Osteocyte (in vitro differentiated cells): ENCODE measurements at places on chromosomes 13 and 19. TPM values are rescaled to one million over a fixed set of nuclear protein-coding genes. Genes with fewer than 3 reads are reported as not detected.

The TSSK6 gene
- 1.7 and 2.0 TPM in 2 replicates for total RNA-seq

The LILRB4 gene
- total RNA-seq: not detected in 2 replicates

The BBC3 gene
- 27.9 and 34.3 TPM in 2 replicates for total RNA-seq

The HSH2D gene
- not detected in 2 replicates for total RNA-seq

The PCDH9 gene
- total RNA-seq: 33.8 and 34.6 TPM in 2 replicates

- peak; percentile 94 for DNase-seq
These were observed at the start of gene KDELR1 for GRCh38 chr19:48391100-48392005. Gene KDELR1 (minus strand): TSS chr19:48391551. CDS start chr19:48391358, 193 bp downstream.

- no peak for DNase-seq
These were observed 201.2 kb downstream of the LHFPL6 start for GRCh38 chr13:39401756-39402155.

GRCh38 chr19:33700408-33701013, 78.8 kb downstream of the CHST8 start:
- no peak for DNase-seq

DNA sequence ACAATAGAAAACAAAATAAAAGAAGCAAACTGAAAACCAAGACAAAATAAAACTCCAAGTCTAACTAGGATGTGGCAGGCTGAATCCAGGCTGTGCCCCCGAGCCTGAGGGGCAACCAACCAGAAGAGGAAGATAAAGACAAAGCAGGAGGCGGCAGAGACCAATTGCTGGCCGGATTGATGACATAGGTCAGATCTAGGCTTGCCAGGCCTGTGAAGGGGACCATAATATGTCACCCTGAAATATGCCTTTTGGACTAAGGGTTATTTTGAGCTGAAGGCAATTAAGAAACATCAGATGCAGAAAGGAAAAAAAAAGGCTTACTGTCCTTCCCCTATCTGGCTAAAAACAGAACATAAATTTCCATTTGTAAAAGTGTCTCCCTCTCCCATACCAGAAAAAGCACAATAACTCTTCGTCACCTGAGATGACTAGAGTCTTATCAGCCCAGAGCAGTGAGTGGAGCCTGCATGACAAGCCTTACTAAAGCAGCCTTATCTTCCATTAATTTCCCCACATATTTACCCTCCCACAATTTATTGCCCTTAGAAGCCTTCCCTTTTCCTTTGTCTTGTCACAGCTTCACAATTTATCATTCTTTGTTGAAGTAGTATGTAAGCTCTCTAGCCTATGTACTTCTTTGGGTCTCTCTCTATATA, 22.8 kb downstream of the ATP8A2 start:
- peak; percentile 17 for DNase-seq

GRCh38 chr19:52725528-52725961, 9.3 kb downstream of the ZNF611 start:
- DNase-seq: no peak

GRCh38 chr13:113915786-113916329, 52.0 kb upstream of the GAS6 start:
- peak; percentile 68 for DNase-seq

DNA sequence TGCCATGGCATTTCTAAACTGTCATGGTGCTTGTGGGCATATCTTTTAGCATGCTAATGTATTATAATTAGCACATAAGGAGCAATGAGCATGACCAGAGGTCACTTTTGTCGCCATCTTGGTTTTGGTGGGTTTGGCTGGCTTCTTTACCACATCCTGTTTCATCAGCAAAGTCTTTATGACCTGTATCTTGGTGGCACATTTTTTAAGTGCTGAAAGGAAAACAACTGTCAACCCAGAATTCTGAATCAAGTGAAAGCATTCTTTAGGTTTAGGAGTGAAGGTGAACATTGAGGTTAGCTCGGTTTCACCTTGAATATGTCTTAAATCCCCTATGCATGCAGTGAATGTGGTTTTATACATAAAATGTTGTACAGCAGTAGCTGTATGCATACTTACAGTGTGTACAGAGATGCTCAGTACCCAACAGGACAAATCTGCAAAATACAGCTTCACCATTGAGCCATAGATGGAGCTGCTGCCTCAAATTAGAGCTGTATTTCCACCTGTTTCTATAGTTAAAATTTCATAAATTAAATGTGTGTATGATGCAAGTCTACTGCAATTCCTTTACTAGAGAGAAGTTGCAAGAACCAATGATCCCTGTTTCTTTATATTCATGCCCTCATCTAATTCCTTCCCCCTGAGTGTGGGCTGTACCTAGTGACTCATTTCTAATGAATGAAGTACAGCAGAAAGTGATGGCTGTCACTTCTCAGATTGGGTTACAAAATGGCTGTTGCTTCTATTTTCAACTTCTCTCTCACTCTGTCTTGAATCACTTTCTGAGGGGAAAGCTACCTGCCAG, 25.2 kb upstream of the IGSF23 start:
- no peak for DNase-seq

GRCh38 chr19:54464044-54464629, 559 bp upstream of the LENG9 start:
- DNase-seq: no peak
